Breast epithelium (tissue), 4 donors: ENCODE measurements at places on chromosomes 1 and 21. TPM values are rescaled to one million over a fixed set of nuclear protein-coding genes. Genes with fewer than 3 reads are reported as not detected.

Gene PTPRU
- total RNA-seq: 33.1 TPM

Gene LINGO4
- total RNA-seq: 0.33 TPM

Gene TMEM240
- 3.8 TPM for total RNA-seq

Gene TBX19
- total RNA-seq: 1.6 TPM

Gene ITLN2
- not detected for total RNA-seq

Gene INSRR
- total RNA-seq: 0.15 TPM

Gene ACAP3
- 19.7 TPM for total RNA-seq

Gene C1orf141
- total RNA-seq: not detected

Gene FCRL5
- total RNA-seq: not detected

DNA sequence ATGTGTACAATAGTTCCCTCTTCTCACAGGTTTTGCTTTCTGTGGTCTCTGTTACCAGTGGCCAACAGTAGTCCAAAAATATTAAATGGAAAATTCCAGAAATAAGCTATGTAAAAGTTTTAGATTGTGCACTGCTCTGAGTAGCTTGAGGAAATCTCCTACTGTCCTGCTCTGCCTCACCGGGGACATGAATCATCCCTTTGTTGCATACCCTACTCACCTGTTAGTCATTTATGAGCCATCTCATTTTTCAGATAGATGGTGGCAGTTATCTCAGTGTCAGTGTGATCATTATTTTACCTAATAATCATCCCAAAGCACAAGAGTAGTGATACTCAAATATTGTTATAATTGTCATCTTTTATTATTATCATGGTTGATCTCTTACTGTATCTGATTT, 688.1 kb downstream of the PLA2G4A start:
- DNase-seq: no peak

GRCh38 chr1:207876131-207876530, 34.8 kb downstream of the CD34 start:
- peak; percentile 13 for DNase-seq

GRCh38 chr1:151860504-151861187, 7.1 kb upstream of the THEM5 start:
- DNase-seq: peak; percentile 17

GRCh38 chr1:41983451-41983850, 64.7 kb upstream of the HIVEP3 start:
- no peak for DNase-seq

DNA sequence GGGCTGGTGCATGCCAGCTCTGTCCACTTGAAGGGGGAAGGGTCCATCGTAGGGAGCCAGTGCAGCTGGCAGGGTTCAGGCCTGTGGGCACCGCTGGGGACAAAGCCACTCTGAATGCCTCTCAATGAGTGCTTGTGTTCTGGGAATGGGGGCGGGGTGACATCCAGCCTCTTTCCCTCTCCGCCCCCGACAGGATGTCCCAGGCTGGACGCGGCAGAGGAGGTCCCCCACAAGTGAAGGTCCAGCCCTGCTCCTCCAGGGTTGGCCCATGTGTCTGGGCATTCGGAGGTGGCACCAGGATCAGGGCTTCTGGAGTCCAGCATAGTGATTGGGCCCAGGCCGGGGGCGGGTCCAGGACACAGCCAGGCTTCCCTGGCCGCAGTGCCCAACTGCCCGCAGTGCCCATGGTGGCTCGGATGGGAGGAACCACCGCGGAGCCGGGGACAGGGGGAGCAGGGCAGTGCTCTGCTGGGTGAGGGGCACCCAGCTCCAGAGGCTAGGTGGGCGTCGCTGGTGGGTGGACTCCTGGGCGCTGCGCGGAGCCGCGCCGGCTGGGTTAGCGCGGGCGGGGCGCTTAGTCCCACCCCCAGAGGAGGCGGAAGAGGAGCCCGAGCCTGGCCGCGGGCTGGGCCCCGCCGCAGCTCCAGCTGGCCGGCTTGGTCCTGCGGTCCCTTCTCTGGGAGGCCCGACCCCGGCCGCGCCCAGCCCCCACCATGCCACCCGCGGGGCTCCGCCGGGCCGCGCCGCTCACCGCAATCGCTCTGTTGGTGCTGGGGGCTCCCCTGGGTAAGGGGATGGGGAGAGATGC, at the start of gene SHISA4:
Gene SHISA4 (plus strand): TSS at position 617 of the 808 bp plus-strand sequence. CDS start 97 bp downstream, at position 714.
- peak; percentile 78 for DNase-seq

- no peak for DNase-seq
Observed at GRCh38 chr1:119674111-119674526, 26.1 kb upstream of the ZNF697 start.

GRCh38 chr1:161357073-161357472, 10.6 kb downstream of the CFAP126 start:
- no peak for DNase-seq

DNA sequence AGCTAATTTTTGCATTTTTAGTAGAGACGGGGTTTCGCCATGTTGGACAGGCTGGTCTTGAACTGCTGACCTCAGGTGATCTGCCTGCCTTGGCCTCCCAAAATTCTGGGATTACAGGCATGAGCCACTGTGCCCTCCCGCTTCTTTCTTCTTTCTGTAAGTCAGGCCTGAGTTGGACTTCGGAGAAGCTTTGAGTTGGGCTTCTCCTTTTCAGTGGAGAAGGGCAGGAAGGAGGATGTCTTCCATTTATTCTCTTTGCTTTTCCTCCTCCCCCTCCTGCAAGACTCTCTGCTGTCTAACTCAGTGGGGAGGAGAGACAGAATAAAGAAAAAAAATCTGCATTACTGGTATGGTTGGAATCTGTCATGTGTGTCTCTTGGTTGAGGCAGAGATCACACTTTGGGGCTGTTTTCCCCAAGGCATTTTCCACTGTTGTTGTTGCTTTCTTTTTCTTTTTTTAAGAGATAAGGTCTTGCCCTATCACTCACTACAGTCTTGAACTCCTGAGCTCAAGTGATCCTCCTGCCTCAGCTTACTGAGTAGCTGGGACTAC, 13.2 kb upstream of the DEGS1 start:
- no peak for DNase-seq

DNA sequence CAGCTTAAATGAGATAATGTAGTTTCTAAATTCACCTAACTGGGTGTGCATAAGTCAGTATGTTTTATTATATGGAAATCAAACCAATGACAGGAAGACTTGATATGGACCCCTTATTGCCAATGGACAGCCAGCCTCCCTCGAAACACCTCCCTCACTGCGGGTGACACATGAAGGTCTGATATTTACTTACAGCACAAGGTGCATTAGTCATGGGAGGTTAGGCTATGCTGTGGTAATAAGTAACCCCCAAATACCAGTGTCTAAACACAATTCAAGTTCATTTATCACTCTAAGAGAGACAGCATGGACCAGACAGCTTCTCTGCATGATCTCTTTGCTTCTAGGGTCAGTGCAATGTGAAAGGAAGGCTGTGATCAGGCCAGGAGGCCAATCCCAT, 126.0 kb upstream of the KCNJ6 start:
- DNase-seq: no peak

GRCh38 chr1:159753386-159753785, 27.4 kb upstream of the DUSP23 start:
- no peak for DNase-seq

DNA sequence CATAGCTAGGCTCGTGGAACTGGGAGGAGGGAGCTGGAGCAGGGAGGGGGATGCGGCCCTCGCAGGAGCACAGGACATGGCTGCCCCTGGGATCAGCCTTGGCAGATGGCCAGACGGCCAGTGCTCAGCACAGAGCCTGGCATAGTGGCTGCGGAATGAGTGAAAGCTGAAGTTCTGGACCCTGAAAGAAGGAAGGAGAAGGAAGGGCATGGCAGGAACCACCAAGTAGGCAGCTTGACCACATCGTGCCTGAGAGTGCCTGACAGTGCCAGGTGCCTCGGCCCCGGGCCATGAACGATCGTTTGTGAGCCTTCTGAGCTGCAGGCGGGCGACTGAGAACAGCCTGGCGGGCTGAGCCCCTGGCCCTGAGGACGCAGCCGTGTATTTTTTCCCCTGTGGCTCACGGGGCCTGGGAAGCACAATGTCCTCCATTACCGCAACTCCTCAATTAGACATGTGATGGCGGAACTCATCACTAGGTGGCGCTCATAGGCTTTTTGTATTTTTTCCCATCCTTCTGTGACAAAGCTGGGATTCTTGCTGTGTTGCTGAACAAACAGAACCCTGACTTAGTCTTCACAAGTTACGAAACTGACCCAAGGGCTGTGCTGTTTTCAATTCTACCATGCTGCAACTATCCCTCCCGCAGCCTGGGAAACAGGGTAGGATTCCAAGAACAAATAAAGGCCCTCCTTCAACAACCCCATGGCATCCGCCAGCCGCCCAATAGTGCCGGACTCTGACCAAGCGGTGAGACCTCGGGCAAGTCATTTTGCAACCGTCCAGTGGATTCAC, 29.9 kb upstream of the TMEM61 start:
- peak; percentile 81 for DNase-seq

DNA sequence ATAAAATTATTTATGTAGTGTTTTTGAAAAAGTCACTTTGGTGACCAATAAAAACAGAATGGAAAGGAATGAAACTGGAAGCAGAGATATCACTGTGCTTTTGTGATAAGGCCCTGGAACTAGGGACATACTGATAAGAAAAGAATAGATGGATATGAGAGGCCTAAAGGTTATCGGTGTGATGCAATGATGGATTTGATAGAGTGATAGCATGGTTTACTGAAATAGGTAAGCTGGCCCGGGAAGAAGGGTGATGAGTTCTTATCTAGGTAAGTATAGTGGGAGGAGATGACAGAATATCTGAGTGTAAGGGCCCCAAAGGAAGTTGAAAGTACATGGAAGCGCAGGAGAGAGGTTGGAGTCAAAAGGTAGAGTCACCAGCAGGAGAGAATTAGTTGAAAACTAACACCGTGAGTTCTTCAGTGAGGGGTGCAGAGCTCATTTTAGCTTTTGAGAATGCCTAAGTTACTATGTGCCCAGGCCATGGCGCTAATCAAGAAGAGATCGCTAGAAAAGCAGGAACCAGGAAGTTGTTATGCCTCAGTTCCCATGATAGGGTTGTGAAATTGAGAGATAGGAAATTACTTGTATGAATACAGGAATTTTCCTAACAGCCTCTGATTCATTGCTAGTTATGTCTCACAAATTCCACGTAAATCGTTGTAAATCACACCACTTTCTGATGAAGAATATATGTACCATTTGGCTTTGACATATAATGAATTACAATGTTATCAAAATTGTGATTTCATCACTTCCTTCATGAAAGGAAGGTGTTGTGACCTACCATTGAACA, 115.3 kb downstream of the PLA2G4A start:
- DNase-seq: no peak

- no peak for DNase-seq
Observed at GRCh38 chr1:54475357-54475881, 69.2 kb upstream of the SSBP3 start.

DNA sequence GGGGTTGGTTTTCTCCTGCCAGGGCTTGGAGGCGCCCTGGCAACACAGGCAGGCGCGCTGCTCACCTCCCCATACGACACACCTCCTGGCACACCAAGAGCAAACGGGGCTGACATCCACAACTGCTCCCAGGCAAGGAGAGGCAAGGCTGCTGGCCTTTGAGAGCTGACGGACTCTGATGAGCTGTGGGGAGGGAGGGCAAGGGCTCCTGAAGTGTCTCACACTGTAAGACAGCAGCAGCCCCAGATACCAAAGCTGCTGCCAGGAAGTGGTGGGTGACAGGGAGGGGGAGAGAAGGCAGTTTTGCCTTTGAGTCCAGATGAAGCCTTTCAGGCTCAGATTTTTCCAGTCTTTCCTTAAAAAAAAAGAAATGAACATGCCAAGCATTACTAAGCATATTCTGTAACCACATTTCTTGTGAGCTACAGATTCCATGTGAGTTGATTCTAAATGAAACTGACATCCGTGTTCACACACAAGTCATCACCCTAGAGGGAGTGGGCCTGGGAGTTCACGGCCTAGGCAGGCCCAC, 24.3 kb downstream of the PGBD5 start:
- DNase-seq: no peak

- no peak for DNase-seq
Observed at GRCh38 chr1:169098380-169098779, 8.1 kb upstream of the ATP1B1 start.

DNA sequence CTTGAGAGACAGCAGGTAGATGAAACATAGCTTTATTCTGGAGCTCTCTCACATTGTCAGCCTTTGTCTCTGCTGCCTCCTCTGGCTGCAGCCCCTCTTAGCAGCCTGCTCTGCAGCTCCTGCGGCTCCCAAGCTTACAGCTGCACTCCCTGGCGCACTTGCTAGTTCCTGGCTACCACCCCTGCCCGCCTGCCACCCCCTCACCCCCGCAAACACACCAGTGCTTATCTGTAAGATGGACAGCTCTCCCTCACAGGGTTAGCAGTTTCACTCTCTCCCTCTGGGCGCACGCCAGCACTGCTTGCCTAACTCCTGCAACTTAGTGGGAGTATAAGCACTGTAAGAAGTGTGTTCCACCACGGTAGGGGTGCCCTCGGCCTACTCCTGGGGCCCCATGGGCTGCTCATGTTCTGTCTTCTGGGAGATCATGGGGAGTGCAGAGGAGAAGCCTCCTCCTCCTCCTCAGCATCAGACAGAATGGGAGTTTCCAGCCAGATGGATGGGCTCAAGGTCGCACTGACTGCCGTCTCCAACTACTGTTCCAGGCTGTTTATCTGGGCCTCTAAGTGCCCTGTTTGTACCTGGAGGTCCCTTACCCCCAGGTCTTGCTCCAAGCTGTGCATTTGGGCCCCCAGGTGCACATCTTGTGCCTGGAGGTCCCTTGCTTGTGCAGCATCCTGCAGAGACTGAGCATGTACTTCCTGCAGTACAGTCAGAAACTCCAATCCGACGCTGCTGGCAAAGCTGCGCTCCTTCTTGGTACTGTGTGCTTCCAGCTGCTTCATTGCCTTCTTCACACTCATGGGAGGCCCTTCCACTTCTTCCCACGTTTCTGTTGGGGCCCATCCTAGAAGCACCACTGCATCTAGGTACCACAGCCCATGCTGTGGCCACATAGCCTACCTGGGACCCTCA, 1388.1 kb downstream of the AMY1C start:
- no peak for DNase-seq

GRCh38 chr21:42429856-42430255, 26.2 kb downstream of the UBASH3A start:
- DNase-seq: no peak

GRCh38 chr1:89761901-89762300, 58.9 kb upstream of the LRRC8D start:
- no peak for DNase-seq

DNA sequence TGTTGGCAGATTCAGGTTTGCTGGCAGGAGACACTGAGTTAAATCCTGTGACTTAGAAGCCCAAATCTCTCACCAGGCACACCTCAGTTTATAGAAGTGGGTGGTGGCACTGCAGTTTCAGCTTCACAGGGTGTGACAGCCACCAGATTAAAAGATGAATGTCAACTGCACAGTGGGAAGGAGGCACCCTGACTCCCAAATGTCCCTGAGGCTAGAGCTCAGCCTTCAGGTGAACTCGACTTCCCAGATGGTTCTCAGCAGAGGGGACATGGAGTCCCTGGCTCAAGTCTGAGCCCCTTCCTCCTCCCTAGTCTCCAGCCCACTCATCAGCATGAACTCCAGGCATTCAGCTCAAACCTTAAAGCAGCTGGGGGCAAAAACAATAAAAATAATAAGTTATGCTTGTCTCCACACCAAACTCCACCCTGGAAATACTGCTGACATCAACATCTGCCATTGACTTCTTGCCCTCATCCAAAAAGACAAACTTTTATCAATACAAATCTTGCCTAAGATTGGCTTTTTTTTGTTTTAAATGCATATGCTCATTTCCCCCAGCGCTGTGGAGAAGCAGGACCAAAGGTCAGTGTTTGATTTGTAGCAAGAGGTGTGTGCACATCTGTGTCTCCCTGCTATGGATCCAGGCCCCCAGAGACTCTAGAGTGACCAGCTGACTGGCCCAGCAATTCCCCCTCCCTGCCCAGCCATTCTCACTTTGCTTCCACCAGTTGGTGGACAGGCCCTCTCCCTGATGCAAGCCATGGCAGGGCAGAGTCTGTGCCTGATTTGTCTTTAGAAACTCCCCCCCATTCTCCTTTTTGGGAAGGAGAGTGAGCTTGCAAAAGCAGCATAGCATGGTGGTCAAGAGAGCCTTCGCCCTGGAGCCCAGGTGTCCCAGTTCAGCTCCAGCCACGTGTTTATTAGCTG, 18.5 kb upstream of the S100A7 start:
- no peak for DNase-seq
